ENCODE measurements at places on chromosomes 3 and 15.

DNA sequence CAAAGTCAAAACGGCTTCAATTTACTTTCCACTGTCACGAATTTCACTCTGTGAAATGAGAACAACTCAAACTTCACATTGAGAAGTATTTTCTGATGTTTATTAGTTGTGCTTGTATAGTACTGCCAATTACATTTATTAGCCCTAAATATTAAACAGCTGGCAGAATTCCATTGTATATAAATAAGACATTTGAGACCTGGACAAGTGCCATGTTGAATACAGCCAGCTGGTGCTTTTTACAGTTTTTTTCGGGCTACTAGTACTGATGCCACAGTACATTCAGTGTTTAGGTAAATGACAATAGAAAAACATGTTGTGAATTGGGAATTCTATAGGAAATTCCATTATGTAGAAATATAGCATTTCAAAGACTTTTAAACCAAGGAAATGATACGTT, 79.0 kb downstream of the EPHA3 start:
- DNase-seq: no peak

GRCh38 chr3:54511766-54512365, 389.5 kb downstream of the CACNA2D3 start:
- DNase-seq: no peak

DNA sequence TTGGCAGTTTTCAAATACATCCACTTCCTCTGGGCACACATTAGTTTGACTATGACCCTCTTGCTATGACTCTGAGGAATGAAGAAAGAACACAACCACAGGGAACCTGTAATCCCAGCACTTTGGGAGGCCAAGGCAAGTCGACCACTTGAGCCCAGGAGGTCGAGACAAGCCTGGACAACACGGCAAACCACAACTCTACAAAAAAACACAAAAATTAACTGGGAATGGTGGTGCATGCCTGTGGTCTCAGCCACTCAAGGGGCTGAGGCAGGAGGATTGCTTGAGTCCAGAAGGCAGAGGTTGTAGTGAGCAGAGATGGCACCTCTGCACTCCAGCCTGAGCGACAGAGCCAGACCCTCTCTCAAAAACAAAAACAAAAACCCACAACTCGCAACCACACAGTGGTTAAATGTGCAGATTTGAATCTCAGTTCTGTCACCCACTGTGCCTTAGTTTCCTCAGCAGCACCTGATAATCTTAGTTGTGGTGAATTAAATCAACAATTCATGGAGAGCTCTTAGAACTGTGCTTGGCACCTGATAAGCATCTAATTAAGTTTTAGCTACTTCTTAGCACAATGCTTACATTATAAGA, 65.7 kb downstream of the MYLK start:
- no peak for DNase-seq

GRCh38 chr3:53123953-53124352, 6.3 kb downstream of the RFT1 start:
- DNase-seq: no peak

DNA sequence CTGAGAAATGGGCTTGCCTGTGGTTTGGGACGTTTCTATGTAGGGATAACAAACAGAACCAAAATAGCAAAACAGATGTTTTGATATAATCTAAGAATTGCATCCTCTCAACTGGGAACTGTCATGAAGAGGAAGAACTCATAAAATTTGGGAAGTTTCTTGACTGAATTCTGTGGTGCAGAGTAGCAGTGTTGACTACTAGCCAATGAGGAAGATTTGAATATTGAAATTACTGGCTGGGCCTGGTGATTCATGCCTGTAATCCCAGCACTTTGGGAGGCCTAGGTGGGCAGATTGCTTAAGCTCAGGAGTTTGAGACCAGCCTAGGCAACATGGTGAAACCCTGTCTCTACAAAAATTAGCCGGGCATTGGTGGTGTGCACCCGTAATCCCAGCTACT, 42.2 kb downstream of the ZNF609 start:
- DNase-seq: no peak

DNA sequence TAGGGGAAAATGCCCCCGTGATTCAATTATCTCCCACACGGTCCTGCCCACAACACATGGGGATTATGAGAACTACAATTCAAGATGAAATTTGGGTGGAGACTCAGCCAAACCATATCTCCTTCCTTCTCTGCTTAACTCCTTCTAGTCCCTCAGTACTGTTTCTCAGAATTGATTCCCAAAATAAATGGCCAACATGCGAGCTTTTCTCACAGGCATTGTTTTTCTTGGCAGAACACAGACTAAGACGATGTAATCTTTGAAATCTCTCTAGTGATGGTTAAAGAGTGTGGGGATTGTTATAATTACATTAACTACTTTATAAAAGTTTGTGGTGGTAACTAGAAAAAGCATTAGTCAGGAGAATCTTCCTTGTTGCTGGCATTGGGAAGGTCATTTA, 366.5 kb downstream of the LPP start:
- DNase-seq: no peak

DNA sequence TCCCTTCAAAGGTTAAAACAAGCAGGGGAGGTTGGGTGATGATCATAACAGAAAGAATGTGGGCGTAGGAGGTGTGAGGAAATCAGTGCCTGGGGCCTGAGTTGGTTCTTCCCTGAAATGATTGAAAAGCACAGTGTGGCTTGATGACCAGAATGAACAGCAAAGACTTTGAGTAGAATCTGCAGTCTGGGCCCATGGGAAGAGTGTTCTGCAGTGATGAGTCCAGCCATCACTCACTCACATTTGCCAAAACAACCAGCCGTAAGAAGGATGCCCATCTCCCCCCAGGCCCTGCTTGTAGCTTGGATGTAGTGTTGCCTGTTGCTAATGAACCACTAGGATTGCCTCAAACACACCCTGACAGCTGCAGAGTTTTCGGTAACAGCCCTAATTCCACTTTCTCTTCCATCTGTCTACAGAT, 67.9 kb downstream of the VGLL3 start:
- no peak for DNase-seq

- DNase-seq: no peak
These were observed 113.3 kb downstream of the IL20RB start for GRCh38 chr3:137071104-137071503.

DNA sequence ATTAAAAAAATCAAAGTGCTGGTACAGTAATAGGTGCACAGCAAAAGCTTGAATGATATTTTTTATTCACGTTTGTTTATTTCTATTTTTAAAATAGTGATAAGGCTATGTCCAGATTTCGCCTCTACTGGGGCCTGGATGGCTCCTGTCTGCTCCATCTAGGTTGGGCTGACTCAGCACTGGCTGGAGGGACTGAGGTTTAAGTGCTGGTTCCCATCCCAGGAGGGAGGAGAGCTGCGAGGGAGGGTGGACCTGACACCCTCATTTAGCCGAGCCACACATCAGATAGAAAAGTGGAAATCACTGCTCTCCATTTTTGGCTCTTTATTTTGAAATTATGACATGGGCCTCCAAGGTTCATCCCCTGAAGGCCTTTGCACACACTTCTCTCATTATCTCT, 95.4 kb upstream of the AGBL1 start:
- no peak for DNase-seq

DNA sequence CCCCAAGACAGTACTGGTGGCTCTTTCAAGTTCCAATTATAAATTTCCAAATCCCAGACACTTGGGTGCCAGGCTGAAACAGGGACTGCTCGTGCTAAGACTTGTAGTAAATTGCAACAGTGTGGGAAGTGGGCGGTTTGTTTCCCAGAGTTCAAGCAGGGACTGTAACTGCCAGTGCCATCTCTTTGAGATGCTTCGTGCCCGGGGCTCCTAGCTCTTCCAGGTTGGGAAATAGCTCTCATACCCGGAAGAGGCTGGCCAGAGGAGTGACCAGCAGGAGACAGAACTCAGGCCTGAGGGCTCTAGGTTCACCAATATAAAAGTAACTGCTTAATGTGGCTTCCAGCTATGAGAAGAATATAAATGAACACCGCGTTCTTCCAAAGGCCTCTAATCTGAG, 54.0 kb upstream of the NEO1 start:
- no peak for DNase-seq

GRCh38 chr3:182470187-182470586, 323.1 kb upstream of the ATP11B start:
- no peak for DNase-seq

GRCh38 chr3:187936676-187937075, 191.4 kb upstream of the BCL6 start:
- no peak for DNase-seq

- no peak for DNase-seq
These were observed 120.5 kb downstream of the POLR2M start for GRCh38 chr15:57827021-57827420.

DNA sequence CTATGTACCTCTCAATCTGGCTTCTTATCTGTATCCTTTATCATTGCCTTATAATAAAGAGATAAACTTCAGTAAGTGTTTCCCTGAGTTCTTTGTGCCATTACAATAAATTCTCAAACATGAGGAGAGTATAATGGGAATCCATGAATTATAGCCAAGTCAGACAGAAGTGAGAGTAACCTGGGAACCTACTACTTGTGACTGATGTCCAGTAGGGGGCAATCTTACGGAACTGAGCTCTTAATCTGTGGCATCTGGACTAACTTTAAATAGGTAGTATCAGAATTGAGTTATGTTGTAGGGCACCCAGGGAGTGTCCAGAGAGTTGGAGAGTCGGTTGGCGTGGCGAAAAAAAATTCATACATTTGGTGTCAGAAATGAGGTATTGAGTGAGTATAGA, 542.6 kb downstream of the ZBBX start:
- no peak for DNase-seq

DNA sequence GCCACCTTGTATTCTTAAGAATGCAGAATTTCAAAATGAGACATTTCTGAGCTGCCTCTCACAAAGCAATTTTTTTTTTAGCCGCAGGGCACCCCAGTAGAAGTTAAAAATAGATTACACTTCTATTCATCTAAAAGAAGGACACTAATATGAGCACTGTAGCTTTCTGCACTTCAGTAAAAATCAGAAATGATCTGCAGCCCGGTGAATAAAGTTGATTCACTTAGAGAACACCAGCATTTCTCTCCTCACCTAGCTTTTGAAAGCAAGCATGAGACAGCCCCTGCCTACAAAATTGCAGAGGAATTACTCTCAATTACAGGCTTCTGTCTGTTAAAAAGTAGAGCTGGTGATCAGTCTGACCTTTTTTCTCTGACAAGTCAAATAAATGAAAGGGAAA, 1062.4 kb downstream of the FHIT start:
- DNase-seq: no peak

- DNase-seq: no peak
These were observed 460.8 kb upstream of the CFAP20DC start for GRCh38 chr3:59510576-59510975.

Measured in activated CD8-positive, alpha-beta T cell treated with anti-CD3 and anti-CD28 coated beads for 36 hours (primary cell).